Peyer's patch (tissue), 4 donors: ENCODE measurements at places on chromosomes 6 and 20. TPM values are rescaled to one million over a fixed set of nuclear protein-coding genes. Genes with fewer than 3 reads are reported as not detected.

DNA sequence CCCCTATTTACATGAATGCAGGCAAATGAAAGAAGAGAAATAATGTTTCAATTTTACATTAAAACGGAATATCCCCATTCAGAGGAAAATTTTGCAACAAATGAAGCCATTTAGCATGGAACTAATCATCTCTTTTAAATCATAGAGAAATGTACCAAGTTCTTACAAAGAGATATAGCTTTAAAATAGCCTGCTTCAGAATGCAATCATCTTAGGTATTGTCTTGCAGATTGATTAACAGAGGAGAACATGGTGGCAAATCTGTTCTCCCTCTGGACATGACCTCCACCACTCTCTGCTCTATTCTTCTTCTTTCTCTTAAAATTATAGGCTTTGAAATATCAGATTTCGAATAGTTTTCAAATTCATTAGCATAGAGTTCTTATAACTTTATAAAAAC is 155.7 kb upstream of the DTNBP1 start:
- DNase-seq = no peak

SIRPD gene
- total RNA-seq = not detected

- DNase-seq = no peak
Observed at GRCh38 chr6:29442719-29443118, 3.6 kb downstream of the OR10C1 start.

GRCh38 chr20:39142407-39143096 is 180.4 kb downstream of the DHX35 start:
- no peak for DNase-seq

PDYN gene
- not detected for total RNA-seq

NFATC2 gene
- total RNA-seq = 4.4 TPM

DNA sequence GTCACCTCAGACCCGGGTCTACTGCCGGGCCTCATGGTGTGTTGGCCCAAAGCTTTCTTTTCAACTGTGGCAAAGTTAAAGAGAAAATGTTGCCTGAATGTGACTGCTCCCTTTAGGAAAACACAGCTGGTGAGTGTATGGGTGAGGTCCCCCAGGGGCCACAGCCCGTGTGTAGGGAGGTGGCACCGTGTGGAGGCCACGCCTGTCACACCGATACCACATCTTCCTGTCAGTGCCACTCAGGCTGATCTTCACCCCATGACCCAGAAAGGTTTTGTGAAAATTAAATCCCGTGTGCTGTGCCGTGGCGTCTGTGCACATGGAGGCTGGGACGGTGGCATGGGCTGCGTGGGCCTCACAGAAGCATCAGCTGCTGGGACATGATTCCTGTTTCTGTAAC is 10.7 kb upstream of the ADRM1 start:
- DNase-seq = no peak

DNA sequence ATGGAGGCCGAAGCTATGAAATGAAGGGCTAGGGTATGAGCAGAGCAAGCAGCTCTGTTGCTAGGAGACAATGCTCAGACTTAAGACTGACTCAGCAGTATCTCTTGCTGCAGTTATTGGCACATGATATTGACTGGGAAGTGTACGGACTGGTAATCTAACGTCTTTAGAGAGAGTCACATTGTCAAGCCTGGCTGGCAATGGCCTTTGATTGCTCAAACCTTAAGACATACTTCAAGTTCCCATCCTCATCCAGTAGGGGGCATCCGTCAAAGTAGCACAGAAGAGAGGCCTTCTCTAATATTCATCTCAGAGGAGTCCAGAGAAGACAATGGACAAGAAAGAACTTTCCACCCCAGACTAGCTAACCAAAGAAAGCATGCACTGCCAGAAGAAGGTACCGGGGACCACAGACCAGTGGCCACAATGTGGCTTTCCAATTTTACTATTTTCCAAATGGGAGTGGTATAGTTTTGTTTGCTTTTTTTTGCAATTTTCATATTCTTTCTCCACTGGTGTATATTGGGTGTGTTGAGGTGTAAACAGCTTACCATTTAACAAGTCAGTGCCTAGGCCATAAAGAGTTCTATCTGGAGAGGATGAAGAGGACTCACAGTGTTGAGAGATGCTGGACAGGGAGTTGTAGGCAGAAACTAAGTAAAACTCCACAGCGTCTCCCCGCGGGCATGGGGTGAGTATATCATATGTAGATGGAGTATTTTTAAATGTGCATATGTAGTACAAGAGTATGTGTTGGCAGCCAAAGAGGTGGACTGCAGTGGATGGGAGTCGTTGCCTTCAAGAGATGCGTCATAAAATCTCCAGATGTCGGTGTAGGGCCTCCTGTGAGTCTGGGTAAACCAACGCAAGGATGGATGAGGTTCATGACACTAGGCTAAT is 36.7 kb downstream of the LRFN2 start:
- DNase-seq = no peak

OPN5 gene
- not detected for total RNA-seq

TPBG gene
- 9.1 TPM for total RNA-seq

DNA sequence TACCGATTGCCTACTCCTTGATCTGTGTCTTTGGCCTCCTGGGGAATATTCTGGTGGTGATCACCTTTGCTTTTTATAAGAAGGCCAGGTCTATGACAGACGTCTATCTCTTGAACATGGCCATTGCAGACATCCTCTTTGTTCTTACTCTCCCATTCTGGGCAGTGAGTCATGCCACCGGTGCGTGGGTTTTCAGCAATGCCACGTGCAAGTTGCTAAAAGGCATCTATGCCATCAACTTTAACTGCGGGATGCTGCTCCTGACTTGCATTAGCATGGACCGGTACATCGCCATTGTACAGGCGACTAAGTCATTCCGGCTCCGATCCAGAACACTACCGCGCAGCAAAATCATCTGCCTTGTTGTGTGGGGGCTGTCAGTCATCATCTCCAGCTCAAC is 13.5 kb downstream of the CCR6 start:
- DNase-seq = no peak

KIF13A gene
- 39.6 TPM for total RNA-seq

- DNase-seq = no peak
Observed at GRCh38 chr6:4936681-4937041, 67.2 kb downstream of the RPP40 start.

DNA sequence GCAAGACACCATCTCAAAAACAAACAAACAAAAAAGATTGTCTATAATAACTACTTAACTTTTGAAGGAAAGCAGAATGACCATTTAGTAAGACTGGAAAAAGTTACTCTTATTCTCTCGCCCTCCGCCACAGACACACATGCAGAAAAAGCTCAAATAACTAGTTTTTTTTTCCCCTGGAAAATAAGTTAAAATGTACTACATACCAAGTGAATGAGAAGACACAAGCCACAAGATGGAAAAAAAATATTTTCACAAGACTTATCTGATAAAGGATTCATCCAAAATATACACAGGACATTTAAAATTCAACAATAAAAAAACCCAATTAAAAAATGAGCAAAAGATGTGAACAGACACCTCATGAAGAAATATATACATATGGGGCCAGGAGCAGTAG is 31.9 kb downstream of the NUDT3 start:
- no peak for DNase-seq

ELOVL4 gene
- 1.1 TPM for total RNA-seq

DNA sequence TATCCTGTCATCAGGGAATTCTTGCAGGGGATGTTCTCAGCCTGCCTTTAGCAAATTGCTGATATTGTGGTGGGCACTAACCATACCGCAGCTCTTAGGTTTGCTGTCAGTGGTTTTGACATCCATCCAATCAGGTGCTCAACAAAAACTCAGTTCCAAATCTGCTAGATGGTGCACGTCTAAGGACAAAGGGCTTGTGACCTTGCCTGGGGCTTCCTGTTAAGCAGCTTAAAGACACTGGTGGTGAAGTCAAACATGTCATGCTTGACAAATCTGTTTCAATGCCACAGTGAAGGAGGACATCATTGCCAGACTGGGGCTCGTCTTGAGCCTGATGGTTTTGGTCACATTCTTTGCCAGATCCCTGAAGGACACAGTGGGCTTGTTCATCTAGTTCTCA is 179.8 kb upstream of the NOX3 start:
- no peak for DNase-seq

PSORS1C2 gene
- total RNA-seq = not detected

DNA sequence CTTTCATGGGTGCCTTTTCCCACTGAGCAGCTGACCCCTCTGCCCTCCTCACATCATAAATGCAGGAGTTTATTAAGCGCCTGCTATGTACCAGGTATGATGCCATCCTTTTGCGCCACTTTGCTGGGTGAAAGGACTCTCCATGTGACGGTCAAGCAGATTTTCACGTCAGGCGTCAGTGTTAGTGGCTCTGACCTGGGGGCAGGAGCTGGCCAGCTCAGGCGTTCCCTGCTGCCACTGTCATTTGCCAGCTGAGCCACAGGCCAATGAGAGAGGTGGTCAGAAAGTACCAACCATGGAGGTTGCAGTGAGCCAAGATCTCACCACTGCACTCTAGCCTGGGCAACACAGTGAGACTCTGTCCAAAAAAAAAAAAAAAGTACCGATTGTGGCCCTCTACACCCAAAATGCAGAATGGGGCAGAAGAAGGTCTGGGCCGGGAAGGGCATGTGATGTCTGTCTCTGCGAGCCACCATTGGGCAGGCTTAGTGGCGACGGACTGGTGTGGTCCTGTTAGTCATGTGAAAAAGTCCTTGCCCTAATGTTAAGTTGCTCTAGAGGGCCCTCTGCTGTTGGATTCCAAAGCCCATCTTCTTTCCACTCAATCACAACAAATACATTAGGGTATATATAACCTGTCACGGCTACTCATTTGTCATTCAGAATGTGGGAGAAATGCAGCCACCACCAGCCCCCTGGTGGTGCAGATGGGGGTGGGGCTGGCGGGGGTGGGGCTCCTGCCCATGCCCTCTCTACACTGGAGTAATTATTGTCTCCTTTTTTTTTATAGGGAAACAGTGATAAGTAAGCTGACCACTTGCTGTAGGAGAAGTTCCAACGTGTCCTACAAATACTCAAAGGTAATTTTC is 18.4 kb upstream of the SLC22A1 start:
- no peak for DNase-seq

CYP39A1 gene
- 3.3 TPM for total RNA-seq

DNA sequence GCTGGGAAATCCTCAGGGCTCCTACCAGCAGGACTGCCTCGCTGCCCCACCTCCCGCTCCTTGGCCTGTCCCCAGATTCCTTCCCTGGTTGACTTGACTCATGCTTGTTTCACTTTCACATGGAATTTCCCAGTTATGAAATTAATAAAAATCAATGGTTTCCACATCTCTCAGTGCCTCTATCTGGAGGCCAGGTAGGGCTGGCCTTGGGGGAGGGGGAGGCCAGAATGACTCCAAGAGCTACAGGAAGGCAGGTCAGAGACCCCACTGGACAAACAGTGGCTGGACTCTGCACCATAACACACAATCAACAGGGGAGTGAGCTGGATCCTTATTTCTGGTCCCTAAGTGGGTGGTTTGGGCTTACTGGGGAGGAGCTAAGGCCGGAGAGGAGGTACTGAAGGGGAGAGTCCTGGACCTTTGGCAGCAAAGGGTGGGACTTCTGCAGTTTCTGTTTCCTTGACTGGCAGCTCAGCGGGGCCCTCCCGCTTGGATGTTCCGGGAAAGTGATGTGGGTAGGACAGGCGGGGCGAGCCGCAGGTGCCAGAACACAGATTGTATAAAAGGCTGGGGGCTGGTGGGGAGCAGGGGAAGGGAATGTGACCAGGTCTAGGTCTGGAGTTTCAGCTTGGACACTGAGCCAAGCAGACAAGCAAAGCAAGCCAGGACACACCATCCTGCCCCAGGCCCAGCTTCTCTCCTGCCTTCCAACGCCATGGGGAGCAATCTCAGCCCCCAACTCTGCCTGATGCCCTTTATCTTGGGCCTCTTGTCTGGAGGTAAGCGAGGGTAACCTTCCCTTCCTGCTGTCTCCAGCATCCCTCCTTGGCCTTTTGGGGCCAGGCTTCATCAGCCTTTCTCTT is at the start of gene CFB:
Gene CFB (plus strand): TSS at position 589 of the 863 bp plus-strand sequence. CDS start 127 bp downstream, at position 716.
- peak; percentile 90 for DNase-seq

- no peak for DNase-seq
Observed at GRCh38 chr6:45441851-45442453, 64.2 kb upstream of the SUPT3H start.

- DNase-seq = peak; percentile 23
Observed at GRCh38 chr6:25279748-25280343, 672 bp downstream of the CARMIL1 start.

MMP24 gene
- 1.3 TPM for total RNA-seq

DNA sequence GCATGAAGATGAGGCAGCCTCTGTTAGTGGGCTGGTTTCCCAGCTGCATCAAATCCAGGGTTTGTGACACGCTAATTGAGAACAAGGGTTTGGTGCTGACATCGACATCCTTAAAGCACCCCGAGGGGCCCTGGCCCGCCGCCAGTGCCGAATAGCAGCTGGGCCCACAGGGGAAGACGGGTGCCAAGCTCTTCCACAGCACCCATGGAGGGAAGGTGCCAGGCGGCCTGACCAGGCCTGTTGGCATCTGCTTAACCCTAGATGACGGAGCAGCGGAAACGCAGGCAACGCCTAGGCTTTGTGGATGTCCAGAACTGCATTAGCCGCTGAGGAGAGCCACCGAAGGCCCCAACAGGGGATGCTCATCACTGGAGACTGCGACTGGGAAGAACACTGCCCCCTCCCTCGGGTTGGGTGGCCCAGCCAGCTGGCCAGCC is 16.0 kb downstream of the UQCC2 start:
- no peak for DNase-seq

GRCh38 chr6:100430962-100431361 is 33.8 kb downstream of the SIM1 start:
- no peak for DNase-seq

DNA sequence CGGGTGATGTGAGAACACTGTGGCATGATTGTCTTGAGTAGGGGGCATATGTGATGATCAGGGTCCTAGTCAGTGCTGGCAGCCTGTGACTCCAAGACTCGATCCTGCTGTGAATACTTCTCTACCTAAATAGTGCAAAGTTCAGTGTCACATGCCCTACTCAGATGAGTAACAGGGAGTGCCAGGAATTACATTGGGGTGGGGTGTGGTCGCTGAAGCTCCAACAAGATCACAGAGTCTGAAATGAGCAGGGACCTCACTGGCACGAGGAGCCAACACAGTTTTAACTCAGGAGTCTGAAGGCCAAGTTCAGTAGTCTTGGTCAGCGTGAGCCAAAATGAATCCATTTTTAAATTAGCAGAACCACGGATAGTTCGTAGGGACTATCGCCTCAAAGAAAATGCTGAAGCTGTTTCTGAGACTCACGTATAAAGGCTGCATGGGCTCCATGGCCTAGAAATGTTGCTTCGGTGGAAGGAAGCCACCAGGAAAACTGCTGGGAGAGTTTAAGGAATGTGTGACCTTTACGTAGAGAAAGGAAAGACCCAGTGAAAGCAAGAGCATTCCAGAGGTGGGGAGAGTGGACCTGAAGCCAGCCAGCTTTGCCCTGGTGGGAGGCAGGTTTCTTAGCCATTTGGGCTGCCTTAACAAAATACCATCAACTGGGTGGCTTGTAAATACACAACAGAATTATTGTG is 72.2 kb downstream of the RPP40 start:
- DNase-seq = no peak

- DNase-seq = no peak
Observed at GRCh38 chr6:72894091-72894490, 272.2 kb downstream of the KCNQ5 start.

BAK1 gene
- total RNA-seq = 28.9 TPM

- DNase-seq = no peak
Observed at GRCh38 chr6:108851756-108852155, 3.5 kb downstream of the ARMC2 start.

TRIM31 gene
- 9.9 TPM for total RNA-seq

GRCh38 chr6:4948781-4949450 is 54.9 kb downstream of the RPP40 start:
- no peak for DNase-seq
